SJSA1 (cell line): ENCODE measurements at places on chromosomes 3 and 15. TPM values are rescaled to one million over a fixed set of nuclear protein-coding genes. Genes with fewer than 3 reads are reported as not detected.

Gene NFKBIZ
- total RNA-seq, result 10.4 and 25.4 TPM in 2 replicates

Gene RBP2
- not detected in 2 replicates for total RNA-seq

DNA sequence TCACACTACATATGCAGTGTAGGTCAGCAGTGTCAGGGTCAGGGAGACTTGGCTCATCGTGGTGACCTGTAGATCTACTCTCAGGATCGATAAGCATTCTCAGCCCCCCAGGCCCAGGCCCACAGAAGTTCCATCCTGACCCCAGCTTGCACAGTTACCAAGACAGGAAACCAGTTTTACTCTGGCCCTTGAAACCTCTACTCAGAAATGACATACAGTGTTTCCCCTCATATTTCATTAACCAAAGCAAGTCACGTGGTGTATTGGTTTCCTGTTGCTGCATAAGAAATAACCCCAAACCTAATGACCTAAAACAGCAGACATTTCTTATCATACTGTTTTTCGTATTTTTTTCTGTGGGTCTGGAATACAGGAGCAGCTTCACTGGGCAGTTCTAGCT lies 242.2 kb downstream of the SLCO3A1 start:
- DNase-seq, result no peak

GRCh38 chr3:95246413-95246812 lies 1183.6 kb downstream of the NSUN3 start:
- DNase-seq, result no peak

- no peak for DNase-seq
These were observed 22.8 kb upstream of the FGD5 start for GRCh38 chr3:14795996-14796395.

GRCh38 chr3:35946854-35947515 lies 307.7 kb downstream of the ARPP21 start:
- DNase-seq, result no peak

DNA sequence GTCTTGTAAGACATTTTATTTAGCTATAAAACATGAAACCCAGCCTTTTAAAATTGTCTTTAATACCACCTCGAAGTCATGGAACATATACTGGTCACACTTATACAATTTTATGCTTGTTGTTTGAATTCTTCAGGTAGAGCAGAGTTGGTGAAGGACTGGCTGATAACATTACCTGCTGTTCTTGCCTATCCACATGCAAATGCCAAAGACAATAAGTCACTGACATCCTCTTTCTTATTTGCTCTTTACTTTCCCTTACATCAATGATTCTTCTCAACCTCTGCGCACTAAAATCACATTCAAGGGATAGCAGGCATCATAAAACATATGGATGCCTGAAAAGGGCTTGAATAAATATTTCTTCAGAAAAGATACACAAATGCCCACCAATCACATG lies 392.5 kb upstream of the ATP11B start:
- no peak for DNase-seq
